Ureter (tissue), 1 donor: ENCODE measurements at places on chromosomes 11 and 22.
A peak's percentile ranks its signal among the peaks of the same experiment; 100 is the strongest.

DNA sequence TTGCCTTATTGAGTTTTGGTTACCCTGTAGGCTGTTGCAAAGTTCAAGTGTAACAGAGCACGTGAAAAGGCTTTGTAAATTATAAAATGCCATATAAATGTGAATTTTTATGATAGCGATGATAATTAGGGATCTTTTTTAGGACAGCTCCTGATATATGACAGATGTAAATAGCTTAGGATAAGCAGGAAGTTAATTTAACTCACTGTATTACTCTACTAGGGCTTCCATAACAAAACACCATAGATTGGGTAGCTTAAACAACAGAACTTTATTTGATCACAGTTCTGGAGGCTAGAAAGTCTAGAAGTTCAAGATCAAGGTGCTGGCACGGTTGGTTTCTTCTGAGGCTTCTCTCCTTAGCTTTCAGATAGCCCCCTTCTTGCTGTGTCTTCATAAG lies 17.0 kb upstream of the PDE3B start:
- DNase-seq = no peak

DNA sequence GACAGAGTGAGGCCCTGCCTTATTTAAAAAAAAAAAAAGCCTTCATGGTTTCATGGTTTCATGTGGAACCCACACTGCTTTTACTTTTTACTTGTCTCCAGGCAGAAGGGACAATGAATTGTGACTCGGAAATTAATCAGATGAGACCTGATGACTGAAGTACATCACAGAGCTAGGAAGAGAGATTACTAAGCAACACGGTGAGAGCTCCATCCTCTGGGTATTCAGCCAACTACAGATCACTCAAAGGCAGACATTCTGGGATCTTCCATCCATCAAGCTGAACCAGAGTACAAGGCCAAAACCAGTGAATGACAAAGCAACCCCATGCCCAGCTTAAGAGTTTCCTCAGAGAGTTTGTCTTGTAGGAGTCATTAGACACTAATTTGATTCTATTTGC lies 433.2 kb downstream of the SOX6 start:
- DNase-seq = peak; percentile 6

GRCh38 chr22:39359659-39360195 lies 9.9 kb downstream of the SYNGR1 start:
- DNase-seq = no peak

- no peak for DNase-seq
Observed at GRCh38 chr11:44791316-44791925, 64.7 kb downstream of the TSPAN18 start.

- DNase-seq = no peak
Observed at GRCh38 chr22:29145321-29146072, 60.2 kb upstream of the EMID1 start.
